NCI-H226 (cell line): ENCODE measurements at places on chromosomes 1 and 21.

DNA sequence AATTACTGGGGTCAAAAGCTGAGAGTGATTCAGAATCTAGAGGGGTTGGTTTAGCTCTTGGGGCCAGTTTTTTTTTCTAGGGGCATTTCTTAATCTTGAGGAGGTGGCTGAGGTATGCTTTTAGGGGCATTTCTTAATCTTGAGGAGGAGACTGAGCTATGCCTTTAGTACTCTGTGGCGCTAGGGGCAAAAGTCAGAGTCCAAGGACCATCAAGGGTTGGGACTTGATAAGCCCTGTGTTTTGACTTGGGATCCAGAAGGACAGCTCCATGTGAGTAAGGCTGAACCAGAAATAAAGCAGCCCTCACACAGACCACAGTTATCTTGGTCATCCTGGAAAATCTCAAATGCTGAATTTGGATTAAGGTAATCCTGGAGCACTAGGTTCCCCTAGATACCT is 3.9 kb upstream of the CNIH3 start:
- DNase-seq = no peak

- DNase-seq = peak; percentile 47
These were observed 27.4 kb upstream of the UHMK1 start for GRCh38 chr1:162470216-162470615.

- no peak for DNase-seq
These were observed 30.6 kb upstream of the KCNE2 start for GRCh38 chr21:34333121-34333739.

- DNase-seq = no peak
These were observed 9.3 kb downstream of the DCST2 start for GRCh38 chr1:155024315-155024714.

DNA sequence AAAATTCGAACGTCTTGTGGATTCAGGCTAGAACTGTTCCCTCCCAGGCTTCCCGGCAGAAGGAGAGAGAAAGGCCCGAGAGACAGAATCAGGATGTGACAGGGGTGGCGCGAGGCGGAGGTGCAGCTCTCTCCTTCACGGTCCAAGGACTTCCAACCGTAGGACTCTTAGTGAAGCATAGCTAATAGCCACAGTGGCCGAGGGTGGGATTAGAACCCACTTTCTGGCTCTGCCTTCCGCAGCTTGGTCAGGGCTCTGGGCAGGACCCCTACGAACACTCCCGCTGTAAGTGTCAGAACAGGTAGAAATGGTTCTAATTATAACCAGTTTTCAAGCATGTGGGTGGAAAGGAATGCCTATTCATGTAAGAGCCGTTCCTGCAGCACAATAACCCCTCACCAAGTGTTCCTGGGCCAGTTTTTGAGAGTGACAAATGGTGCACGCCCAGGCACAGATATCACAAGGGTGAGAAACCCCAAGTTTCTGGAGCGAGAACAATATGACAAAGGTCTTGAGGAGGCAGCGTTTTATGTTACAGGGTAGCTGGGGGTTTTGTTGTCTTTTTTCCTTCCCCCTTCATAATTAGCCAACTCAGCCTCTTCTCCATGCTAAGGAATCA is 86.4 kb downstream of the SYF2 start:
- no peak for DNase-seq

- DNase-seq = no peak
These were observed 13.1 kb upstream of the TMEM61 start for GRCh38 chr1:54967372-54967771.

GRCh38 chr21:35222021-35222420 is 172.9 kb upstream of the RUNX1 start:
- DNase-seq = no peak

DNA sequence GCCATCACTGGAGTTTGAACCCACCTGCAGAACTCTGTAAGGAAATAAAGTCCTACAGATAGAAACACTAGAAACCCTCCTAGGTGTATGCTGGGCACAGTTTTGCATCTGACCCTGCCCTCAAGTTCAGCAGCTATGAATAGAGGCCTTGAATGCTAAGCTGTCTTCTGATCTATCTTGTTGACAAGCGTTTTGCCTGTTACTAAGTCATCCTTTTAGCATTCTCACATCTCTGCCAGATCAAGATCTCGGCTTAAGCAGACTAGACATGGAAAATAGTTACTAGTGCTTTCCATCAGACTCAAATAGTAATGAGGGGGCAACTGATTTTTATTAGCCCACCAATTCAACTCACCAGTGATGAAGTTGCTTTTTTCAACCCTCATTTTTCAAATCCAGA is 10.5 kb downstream of the TBX15 start:
- no peak for DNase-seq

DNA sequence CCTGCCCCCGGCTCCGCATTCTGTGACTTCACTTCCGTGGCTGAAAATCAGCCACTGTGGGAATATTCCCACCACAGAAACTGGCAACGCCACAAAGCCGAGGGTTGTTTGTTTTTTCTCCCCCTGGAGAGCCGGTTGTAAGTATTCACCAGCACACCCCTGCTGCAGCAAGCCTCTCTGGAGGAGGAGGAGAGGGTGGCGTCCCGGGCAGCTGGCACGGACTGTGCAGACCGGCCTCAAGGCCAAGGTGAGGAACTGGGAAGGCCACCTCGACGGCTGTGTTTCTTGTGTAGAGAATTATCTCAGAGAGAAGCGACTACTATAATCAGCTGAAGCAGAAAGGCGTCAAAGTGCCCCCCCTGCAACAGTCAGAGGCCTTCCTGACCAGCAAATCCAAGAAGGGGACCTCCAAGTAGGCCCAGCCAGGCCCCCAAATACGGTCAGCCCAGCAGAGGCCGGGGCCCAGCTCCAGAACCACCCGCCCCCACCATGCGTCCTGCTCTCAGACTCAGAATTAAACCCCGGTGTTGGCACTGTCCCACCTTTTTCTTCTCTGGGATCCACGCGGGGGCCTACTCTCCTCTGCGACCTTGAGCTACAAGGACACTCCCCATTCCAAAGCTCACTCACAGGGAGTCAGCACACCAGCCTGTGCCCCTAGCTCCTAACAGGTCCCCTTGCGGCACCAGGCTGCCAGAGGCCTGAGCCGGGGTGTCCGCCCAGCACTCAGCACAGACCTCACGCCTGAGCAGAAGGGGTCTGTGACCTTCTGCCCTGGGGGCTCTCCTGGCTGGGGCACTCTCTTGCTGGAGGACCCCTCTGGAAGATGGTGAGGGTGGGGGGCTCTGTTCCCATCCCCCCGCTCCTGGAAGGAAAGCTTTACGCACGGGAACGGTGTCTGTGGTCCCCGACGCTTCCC is 1.2 kb upstream of the SMIM1 start:
- DNase-seq = no peak

GRCh38 chr1:245310571-245311531 is 156.1 kb downstream of the KIF26B start:
- DNase-seq = no peak

GRCh38 chr1:2230781-2231531 is 2.8 kb downstream of the SKI start:
- no peak for DNase-seq

- DNase-seq = no peak
These were observed 87.2 kb upstream of the IVNS1ABP start for GRCh38 chr1:185404291-185404690.

GRCh38 chr1:240497908-240498307 is 114.0 kb downstream of the GREM2 start:
- no peak for DNase-seq

GRCh38 chr1:19240673-19241538 is 10.4 kb downstream of the EMC1 start:
- peak; percentile 22 for DNase-seq

- DNase-seq = peak; percentile 26
These were observed 16.3 kb upstream of the PLCH2 start for GRCh38 chr1:2459757-2460156.

GRCh38 chr1:209884665-209885117 is 53.3 kb upstream of the SYT14 start:
- peak; percentile 98 for DNase-seq

GRCh38 chr1:55120538-55120937 is 81.2 kb downstream of the PCSK9 start:
- DNase-seq = no peak

- DNase-seq = no peak
These were observed 133.2 kb downstream of the ADSS2 start for GRCh38 chr1:244318512-244318911.

DNA sequence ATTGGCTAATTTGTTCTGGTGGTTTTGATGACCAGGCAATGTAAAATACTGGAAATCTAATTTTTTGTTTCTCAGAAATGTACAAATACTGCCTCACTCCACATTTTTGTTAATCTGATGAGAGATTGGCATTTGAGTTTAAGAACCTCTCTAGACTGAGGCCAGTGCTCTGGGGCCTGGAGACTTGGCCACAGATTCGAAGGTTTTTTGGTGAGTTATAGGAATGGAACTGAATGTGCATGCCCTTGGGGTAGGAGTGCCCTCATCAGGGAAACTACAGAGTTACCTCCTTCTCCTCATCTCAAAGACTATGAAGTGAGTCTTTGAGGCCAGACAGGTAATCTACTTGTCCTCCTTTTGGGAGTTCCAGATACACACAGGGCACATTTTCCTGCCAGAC is 347.9 kb downstream of the LTN1 start:
- DNase-seq = peak; percentile 61

GRCh38 chr1:51792864-51793263 is 85.7 kb downstream of the NRDC start:
- DNase-seq = no peak

DNA sequence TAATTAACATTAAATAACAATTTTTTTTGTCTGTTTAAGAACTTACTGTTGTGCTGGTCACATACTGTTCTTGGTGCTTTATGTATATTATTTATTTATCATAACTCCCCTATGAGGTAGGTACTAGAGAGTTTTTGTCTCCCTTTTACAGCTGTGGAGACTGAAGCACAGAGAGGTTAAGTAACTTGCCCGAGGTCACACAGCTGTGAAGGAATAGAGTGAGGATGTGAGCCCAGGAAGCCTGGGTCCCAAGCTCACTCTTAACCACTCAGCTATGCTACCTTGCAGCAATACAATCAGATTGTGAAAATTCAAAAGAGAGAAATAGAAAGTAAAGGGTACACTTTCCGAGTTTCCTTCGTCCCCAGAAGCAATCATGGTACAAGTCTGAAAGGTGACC is 35.6 kb upstream of the FHAD1 start:
- DNase-seq = no peak

- no peak for DNase-seq
These were observed 334.8 kb downstream of the PTBP2 start for GRCh38 chr1:97056386-97056785.

DNA sequence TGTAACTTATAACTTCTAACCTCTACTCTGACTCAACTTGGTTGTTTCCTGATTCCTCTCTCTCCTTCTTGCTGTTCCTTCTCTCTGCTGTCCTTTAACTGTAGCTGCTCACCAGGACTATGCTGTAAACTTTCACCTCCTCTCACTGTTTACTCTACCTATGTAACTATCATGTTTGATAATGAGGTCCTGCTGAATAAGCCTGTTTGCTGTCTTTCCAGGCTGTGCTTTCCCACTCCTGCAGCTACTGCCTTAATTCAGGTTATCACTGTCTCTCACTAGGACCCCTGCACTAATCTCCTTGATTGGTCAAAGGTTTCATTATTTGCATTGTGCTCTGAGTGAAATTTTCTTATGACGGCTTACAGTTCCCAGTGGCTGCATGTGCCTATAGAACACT is 633.9 kb upstream of the PTBP2 start:
- DNase-seq = no peak

- peak; percentile 62 for DNase-seq
These were observed 10.9 kb upstream of the SESN2 start for GRCh38 chr1:28248273-28249012.

- no peak for DNase-seq
These were observed 84.2 kb downstream of the CDC7 start for GRCh38 chr1:91584878-91585277.

DNA sequence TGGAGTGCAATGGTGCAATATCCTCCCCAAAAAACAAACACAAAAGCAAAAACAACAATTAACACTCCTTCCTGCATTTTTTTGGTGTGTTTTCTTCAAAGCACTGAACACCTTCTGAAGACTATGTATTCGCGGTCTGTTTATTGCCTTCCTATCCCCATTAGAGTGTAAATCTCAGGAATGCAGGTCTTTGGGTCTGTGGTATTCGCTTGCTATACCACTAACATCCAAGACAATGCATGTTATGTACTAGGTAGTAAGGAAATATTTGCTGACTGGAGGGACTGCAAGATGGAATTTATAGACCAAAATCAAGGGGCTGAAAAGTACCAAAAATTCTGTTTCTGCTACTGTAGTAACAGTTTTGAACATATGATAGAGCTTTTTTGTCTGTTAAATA is 299.4 kb downstream of the RYR2 start:
- no peak for DNase-seq

DNA sequence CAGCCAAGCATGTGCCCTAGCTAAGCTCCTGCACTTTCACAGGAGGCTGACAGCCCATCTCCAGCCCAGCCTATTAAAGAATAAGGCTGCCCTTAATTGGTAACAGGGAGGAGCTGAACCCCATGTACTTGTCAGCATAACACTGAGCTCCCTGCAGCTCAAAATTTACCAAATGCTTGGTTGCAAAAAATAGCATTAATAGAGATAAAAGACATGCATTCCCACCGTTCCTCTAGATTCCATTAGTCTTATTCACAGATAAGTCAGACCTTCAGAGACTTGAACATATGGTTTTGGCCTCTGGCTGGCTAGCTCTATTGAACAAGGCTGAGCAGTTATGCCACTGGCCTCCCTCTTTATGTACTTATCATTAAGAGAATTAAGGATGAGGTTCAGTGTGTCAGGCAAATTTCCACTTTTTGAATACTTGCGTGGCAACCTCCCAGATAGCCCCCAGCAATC is 29.2 kb downstream of the OLFML3 start:
- peak; percentile 91 for DNase-seq

- no peak for DNase-seq
These were observed 2102.9 kb downstream of the NCAM2 start for GRCh38 chr21:23101111-23101510.

DNA sequence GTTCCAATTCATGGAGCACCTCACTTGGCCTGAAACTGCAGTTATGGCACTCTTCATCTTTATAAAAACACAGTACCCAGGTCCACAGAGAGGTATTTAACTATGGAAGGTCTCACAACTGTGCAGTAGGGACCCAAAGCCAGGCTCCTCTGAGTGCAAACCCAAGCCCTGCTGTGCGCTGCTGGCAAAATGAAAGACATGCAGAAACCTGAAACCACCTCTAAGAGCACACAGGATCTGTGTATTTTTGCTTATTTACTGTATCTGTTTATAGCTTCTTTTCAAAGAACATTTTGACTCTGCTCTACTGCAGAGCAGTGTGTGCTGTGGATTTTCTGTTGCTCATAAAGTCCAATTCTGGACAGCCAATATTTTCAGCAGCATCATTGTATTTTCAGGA is 166.6 kb downstream of the DSCAM start:
- no peak for DNase-seq

GRCh38 chr1:6466751-6467150 is 778 bp upstream of the TNFRSF25 start:
- no peak for DNase-seq
